Right renal cortex interstitium (tissue), 3 donors: ENCODE measurements at places on chromosomes 12 and 14. TPM values are rescaled to one million over a fixed set of nuclear protein-coding genes. Genes with fewer than 3 reads are reported as not detected.

SERPINA10 gene
- 0.24 TPM for polyA plus RNA-seq

TSPAN11 gene
- 5.0 TPM for polyA plus RNA-seq

FMNL3 gene
- 43.1 TPM for polyA plus RNA-seq

ARID2 gene
- 41.0 TPM for polyA plus RNA-seq

ULK1 gene
- polyA plus RNA-seq: 19.8 TPM

AMHR2 gene
- polyA plus RNA-seq: 0.22 TPM

IRAK3 gene
- 3.2 TPM for polyA plus RNA-seq

RDH16 gene
- 0.37 TPM for polyA plus RNA-seq

LMNTD1 gene
- not detected for polyA plus RNA-seq

HOTAIR gene
- polyA plus RNA-seq: 1.1 TPM

RNASE1 gene
- polyA plus RNA-seq: 180 TPM

KRT2 gene
- not detected for polyA plus RNA-seq

BCL2L14 gene
- 0.21 TPM for polyA plus RNA-seq

SLC16A7 gene
- polyA plus RNA-seq: 4.1 TPM

KCNK10 gene
- polyA plus RNA-seq: 0.24 TPM
